Heart left ventricle (tissue), 16 donors: ENCODE measurements at places on chromosomes 16 and 17.

GRCh38 chr17:48583708-48584222, 5.6 kb upstream of the HOXB4 start:
- no peak for DNase-seq

DNA sequence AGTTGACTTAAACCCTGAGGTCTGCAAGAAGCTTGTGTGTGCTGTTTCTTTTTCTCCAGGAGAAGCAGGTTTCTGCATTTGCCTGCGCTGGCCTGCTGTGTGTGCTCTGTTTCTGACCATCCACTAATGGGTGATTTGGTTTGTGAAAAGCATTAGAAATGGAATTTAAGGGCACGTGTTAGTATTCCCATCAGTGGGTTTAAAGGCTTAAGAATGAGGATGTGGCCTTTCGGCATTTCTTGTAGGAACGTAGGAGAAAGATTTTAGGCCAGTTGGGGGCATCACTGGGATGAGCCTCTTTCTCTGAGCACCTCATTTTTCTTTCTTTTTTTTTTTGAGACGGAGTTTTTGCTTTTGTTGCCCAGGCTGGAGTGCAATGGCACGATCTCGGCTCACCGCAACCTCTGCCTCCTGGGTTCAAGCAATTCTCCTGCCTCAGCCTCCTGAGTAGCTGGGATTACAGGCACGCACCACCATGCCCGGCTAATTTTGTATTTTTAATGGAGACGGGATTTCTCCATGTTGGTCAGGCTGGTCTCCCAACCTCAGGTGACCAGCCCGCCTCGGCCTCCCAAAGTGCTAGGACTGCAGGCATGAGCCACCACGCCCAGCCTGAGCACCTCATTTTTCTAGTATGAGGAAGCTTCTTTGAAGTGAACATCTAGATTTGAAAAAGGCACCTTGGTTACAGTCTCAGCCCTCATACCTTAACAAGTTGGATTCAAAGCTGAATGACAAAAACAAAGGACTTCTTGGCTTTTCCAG, 110.3 kb downstream of the BANP start:
- DNase-seq: no peak

DNA sequence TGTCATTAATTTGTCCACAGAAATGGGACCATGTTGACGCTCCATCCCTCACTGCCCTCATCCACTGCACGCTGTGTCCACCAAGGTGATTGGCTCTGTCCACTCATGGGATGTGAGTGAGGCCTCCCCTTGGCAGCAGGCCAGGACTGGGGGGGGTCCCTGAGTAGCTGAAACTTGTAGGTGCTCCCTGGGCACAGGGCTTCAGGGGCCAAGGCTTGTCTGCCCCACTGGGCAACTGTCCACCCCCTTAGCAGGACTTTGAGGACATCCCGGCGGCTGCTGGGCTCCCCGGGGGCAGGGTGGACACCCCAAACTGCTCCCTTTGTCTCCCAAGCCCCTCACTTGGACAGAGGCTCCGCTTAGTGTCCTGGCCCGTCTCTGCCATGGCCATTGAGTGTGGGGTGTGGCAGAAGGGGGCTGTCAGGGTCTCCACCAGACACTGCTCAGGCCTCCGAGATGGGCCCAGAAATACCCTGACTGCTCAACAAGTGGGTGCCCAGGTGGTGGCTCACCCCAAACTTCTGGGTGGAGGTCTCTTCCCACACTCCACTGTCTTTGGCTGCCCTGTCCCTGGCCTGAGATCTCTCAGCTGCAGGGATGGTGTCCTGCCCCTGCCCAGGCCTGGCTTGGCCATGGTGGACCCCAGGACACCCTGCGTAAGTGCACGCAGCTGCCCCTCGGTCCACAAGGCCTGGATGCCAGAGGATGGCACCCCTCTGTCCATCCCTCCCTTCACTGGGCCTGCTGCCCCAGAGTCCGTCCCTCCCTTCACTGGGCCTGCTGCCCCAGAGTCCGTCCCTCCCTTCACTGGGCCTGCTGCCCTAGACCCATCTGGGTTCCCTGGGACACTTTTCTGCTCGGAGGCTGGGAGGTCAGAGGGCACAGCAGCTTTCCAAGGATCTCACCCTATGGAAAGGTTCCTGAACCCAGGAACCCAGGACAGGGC, 2.9 kb upstream of the RAB40C start:
- peak; percentile 79 for DNase-seq

DNA sequence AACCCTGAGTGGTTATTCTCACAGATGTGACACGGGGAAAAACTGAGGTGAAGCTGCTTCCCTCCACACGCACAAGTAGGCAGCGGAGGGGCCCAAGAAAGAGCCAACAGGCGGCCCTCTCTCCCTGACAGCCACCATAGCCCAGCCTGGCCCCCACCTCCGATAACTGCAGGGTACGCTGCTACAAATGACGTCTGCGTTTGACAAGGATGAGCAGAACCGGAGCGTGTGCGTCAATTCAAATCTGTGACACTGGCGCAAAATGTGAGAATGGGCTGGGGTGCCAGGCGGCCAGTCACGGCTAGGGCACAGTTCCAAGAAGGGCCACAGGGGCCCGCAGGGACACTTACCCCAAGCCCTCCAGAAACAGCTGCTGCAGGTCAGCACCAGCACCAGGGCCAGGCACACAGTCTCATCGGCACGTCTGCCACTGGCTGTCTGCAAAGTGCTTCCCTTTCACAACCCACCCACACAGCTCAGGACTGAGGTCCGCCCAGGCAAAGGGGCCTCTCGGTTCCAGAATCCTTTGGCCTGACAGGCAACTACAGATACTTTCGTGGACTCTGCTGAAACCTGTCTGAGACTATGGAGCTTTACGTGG, 14.4 kb downstream of the AXIN1 start:
- no peak for DNase-seq

GRCh38 chr17:74842599-74843351, 16.9 kb downstream of the GRIN2C start:
- DNase-seq: peak; percentile 76

GRCh38 chr16:1159973-1160772, 7.3 kb downstream of the CACNA1H start:
- peak; percentile 86 for DNase-seq

DNA sequence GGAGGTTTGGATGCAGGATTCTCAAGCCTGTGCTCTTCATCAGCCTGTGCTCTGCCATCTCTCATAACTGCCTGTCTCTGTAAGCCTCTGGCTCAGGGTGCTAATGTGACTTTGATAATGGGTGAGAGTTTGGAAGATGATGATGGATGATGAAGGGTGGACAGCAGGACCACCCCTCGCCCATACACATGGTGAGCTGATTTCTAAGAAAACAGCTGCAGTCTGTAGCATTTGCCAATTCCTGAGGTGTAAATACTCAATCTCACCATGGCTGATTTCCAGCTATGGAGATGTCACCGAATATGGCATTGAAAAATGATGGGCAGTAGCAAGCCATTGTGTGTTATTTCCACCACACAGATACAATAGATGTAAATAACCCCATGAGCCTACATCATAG, 74.2 kb downstream of the ARSG start:
- DNase-seq: no peak

GRCh38 chr17:40348136-40348504, 16.4 kb downstream of the GJD3 start:
- peak; percentile 5 for DNase-seq

- DNase-seq: no peak
Observed at GRCh38 chr17:56457501-56457900, 136.0 kb upstream of the NOG start.

DNA sequence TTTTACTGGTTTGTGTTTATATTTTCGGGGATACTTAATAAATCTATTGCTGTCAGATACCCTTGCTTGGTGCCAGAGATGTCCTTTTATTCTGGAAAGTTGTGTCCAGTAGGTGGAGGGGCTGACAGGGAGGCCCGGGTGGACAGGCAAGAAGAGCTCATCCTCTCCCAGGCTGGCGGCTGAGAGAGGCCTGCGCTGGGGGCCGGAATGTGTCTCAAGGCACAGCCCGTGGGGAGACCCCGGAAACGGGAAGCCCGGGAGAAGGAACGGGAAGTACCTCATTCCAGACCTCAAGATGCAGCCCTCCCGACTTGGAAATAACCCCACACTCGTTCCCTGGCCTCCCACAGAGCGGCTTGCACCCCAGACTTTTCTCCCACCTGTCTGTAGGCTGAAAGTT, 12.5 kb upstream of the DEF8 start:
- no peak for DNase-seq

DNA sequence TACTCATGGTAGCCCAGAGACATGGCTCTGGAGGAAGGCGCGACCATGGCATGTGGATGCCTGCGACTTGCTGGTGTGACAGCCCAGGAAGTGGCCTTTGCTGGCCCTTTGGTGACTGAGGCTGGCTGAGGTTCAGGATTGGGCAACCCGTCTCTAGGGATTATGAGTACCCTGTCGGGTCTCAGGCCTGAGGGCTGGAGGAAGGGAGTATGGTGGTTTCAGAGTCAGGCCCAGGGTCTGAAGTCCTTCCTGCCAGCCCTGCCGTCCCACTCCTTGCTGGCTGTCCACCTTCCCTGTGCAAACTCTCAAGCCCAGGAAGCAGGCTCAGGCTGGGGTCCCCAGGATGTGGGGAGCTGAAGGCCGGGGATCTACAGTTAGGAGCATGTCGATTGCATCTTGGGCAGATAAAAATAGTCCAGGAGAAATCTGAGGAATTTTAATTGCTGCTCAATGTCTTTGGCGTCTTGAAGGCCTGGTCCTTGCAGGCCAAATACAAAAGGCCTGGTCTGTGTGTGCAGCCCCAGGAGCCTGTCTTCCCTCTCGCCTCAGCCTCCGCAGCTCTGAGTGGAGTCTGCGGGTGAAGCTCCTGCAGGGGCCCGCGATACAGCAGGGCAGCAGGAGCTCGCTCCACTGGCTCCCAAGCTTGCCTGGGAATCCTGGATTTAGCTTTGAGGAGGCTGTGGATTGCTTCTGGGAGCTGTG, 52.5 kb downstream of the NKD1 start:
- DNase-seq: no peak

GRCh38 chr17:3955673-3955988, 8.6 kb downstream of the ATP2A3 start:
- no peak for DNase-seq

DNA sequence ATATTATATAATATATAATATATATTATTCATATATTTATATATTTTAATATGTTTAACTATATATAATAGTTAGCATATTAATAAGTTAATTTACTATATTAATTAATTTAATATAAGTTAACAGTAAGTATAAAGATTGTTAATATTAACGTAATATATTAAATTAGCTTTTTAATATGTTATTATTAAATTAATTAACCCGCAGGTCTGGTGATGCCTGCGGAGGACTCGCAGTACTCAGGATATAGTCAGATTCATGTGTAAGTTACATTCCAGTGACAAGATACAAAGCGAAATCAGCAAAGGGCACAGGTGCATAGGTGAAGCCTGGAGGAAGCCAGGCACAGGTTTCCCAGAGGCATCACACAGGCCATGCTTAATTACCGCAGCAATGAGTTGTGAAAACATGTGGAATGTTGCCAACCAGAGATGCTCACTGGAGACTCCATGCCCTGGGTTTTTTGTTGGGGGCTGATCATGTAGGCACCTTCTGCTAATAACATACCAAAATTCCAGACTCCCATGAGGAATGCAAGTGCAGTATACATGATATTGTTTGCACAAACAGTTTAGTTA, 130.4 kb upstream of the MPHOSPH6 start:
- DNase-seq: no peak

- no peak for DNase-seq
Observed at GRCh38 chr16:71623597-71623996, 2.4 kb upstream of the MARVELD3 start.

- DNase-seq: no peak
Observed at GRCh38 chr17:77558846-77559626, 399.5 kb upstream of the TNRC6C start.

GRCh38 chr16:1991135-1991551, 1.4 kb downstream of the SYNGR3 start:
- DNase-seq: no peak

DNA sequence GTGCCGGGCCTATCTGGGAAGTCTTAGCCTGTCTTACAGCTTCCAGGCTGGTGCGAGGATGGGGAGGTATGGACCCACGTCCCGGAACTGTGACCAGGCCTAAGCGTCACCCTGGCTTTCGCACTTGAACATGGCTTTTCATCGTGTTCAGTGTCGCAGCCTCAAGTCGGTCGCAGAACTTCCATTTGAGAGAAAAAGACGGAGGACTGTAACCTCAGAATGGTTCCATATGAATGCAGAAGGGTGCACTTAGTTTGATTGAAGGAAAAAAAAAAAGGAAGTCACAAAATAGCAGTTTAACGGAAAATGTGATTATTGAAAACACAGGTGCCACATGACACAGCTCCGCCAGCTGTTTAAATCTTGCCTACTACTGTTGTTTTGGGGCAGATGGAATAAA, 30.2 kb upstream of the JPT2 start:
- DNase-seq: no peak

- no peak for DNase-seq
Observed at GRCh38 chr16:4486126-4486893, 10.1 kb downstream of the HMOX2 start.

- no peak for DNase-seq
Observed at GRCh38 chr16:74710401-74710800, 9.7 kb upstream of the MLKL start.

DNA sequence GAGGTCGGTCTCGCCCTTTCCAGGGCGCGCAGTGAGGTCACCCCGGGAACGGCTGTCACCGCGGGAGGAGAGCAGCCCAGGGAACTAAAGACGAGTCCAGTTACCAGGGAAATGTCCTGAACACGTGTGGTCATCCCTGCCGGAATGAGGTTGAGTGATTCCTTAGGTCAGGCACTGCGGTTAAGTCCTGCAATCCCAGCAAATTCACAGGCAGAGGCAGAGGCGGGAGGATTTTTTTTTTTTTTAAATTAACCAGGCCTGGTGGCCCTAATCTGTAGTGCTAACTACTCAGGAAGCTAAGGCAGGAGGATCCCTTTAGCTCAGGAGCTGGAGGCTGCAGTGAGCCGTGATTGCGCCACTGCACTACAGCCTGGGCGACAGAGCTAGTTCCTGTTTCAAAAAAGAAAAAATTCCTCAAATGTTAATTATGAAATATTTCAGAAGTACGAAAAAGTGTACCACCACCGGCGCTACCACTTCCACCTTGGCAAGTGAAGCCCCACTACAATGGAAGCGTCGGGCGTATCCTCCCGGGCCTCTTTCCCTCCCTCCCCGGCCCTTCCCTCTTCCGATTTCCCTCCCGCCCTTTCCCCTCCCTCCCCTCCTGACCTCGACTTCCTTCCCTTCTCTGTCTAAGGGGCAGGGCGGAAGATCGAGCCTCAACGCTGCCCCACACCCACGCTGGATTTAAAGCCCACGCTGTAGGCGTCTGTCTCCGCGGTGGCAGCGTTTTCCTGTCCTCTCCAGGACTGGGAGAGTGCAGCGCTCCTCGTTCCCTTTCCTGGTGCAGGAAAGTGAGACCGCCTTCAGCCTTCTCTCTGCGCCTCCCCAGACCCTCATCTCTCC, 27.3 kb downstream of the SLFN11 start:
- DNase-seq: peak; percentile 89

DNA sequence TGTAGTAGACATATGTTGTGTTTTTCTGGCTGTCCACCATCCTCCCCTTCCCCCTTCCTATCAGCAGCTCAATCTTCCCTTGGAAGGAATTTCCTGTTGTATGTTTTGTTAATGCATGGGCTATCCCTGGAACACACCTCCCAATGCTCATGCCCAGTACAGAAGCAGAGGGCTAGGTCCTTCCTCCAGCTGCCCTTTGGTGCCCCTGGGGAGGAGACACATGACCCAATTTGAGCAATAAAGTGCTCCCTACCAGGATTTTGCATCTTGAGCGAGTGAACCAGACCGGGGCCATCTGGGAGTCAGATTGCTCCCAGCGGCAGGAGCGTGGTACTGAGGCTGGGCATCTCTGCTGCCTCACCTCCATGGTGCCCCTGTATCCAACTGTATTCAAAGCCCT, 141.5 kb upstream of the MED13 start:
- no peak for DNase-seq

- no peak for DNase-seq
Observed at GRCh38 chr17:30964876-30965275, 6.0 kb upstream of the RNF135 start.
